ENCODE measurements at places on chromosomes 4 and X. TPM values are rescaled to one million over a fixed set of nuclear protein-coding genes. Genes with fewer than 3 reads are reported as not detected.

Gene ZMAT1
- total RNA-seq = 5.1 TPM

Gene PPP1R2C
- total RNA-seq = not detected

- no peak for DNase-seq
Measured at GRCh38 chr4:173088144-173088543, 80.5 kb upstream of the GALNT7 start.

GRCh38 chr4:34157547-34157946 lies 2086.8 kb downstream of the ARAP2 start:
- DNase-seq = no peak

- no peak for DNase-seq
Measured at GRCh38 chr4:8515316-8516060, 64.7 kb upstream of the GPR78 start.

DNA sequence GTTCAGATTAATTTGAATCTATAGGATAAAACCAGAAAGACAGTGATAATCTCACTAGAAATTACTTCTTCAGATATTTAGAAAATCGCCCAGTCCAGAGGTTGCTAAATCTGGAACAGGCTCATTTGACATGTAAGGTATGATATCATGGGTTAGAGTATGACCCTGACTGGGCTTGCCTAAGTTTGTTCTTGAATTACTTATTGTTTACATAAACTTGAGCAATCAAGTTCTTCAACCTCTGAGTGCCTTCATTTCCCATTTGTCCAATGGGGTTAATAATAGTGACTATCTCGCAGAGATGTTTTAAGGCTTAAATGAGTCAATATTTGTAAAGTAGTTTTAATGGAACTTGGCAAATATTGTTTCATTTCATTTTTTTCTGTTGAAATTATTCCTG lies 1947.6 kb upstream of the IGFBP7 start:
- no peak for DNase-seq
